ENCODE measurements at places on chromosomes 12 and 14.

DNA sequence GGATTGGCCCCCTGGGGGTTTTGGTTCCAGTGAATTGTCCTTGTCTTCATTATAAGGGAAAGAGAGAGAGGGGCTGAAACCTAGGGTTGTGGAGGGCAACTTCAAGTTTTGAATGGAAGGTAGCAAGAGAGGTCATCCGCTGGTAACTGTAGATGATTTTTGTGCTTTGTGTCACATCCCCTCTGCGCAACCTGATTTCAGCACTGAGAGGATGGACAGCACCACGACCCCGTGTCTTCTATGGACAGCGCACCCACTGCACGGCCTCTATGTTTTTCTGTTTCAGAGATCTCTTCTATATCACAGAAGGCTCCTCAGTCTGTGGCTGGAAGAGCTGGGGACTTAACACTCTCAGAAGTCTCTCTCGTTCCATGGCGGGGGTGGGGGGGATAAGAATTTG lies 127.0 kb upstream of the RPH3A start:
- peak; percentile 28 for DNase-seq

GRCh38 chr14:60087668-60088067 lies 4.1 kb upstream of the PCNX4 start:
- no peak for DNase-seq

DNA sequence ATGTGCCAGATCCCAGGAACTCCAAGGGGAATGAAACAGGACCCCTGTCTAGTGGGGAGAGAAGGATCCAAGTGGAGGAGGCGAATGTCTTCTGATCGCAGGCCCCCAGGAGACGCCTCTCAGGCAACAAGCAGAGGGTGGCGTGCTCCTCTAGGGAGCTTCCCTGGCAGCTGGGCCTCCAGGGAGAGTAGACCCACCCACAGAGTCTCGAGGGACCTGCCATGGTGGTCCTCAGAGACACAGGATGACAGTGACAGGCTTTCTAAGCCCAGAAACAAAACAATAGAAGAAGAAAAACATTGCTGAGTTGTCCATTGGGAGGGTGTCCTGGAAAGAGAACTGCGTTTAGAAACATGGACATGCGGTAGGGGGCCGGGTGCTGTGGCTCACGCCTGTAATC lies 140.6 kb upstream of the MAP1LC3B2 start:
- no peak for DNase-seq

DNA sequence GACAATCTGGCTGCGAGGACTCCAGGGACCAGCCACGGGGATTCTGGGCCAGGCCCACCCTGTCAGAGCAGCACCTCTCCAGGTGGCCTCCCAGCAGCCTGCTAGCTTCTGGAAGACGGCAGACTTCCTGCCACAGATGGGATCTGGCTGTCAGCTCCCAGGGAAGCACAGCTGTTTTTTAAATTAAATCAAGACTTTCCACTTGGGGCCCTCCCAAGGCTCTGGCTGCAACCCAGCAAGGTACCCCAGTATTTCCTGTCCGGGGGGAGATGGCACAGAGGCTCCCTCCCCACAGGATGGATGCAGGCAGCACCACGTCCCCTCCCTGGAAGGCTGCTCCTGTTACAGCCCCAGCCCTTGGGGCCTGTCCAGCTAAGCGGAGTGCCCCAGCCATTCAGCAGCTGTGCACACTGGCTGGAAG lies 56.9 kb downstream of the ACTN1 start:
- no peak for DNase-seq

- DNase-seq: no peak
Measured at GRCh38 chr14:53356361-53357150, 203.4 kb upstream of the DDHD1 start.

DNA sequence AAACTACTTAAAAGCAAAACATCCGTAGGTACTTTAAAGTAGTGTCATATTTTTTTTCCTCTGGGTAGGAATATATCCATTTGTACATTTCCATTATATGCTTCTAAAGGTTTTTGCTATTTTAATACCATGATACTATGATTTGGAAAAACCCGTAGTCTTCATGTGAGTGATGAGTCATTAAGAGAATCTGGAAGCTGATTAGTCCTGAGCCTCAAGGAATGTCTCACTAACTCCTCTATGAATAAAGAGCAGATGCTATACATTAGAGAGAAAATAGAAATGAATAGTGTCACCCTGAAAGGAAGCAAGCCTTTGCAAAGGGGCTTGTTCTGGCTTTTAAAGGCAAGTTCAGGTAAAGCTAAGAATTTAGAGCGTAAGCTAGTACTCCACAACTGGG lies 432.1 kb downstream of the CCDC91 start:
- no peak for DNase-seq

GRCh38 chr12:63994704-63995103 lies 150.2 kb downstream of the SRGAP1 start:
- DNase-seq: no peak

- no peak for DNase-seq
Measured at GRCh38 chr12:6757028-6757690, 4.2 kb upstream of the MLF2 start.

- no peak for DNase-seq
Measured at GRCh38 chr14:77880056-77880455, 80.1 kb downstream of the ADCK1 start.

GRCh38 chr14:101235335-101236103 lies 325.8 kb upstream of the DIO3 start:
- DNase-seq: peak; percentile 32

GRCh38 chr12:124463341-124463921 lies 104.0 kb downstream of the NCOR2 start:
- no peak for DNase-seq

Data from DMS53 (cell line).